ENCODE measurements at places on chromosomes 1 and 21. TPM values are rescaled to one million over a fixed set of nuclear protein-coding genes. Genes with fewer than 3 reads are reported as not detected.
A peak's percentile ranks its signal among the peaks of the same experiment; 100 is the strongest.

Gene BSND
- not detected for total RNA-seq

GRCh38 chr1:83860490-83861221 is 138.3 kb downstream of the TTLL7 start:
- peak; percentile 58 for DNase-seq

- DNase-seq, result no peak
These were observed 9.8 kb downstream of the STPG1 start for GRCh38 chr1:24403806-24404205.

- peak; percentile 7 for DNase-seq
These were observed 23.7 kb downstream of the SPOCD1 start for GRCh38 chr1:31792116-31792515.

DNA sequence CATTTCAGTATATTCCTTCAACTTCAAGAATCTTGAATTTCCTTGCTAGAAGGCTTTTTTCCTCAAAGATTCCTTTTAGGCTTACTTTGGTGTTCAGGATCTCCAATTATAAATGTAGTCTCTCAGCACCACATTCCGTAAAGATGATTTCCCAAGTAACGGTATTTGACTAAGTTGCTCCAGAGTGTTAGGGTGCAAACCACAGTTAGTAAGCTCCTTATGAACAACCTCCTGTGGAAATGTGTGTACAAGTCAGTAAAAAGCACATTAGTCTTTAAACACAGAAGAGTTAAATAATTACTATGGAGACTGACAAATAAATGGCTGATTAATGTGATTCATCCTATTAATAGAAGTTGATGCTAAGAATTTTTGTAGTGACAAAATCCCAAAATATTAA is 10.3 kb downstream of the DONSON start:
- no peak for DNase-seq

DNA sequence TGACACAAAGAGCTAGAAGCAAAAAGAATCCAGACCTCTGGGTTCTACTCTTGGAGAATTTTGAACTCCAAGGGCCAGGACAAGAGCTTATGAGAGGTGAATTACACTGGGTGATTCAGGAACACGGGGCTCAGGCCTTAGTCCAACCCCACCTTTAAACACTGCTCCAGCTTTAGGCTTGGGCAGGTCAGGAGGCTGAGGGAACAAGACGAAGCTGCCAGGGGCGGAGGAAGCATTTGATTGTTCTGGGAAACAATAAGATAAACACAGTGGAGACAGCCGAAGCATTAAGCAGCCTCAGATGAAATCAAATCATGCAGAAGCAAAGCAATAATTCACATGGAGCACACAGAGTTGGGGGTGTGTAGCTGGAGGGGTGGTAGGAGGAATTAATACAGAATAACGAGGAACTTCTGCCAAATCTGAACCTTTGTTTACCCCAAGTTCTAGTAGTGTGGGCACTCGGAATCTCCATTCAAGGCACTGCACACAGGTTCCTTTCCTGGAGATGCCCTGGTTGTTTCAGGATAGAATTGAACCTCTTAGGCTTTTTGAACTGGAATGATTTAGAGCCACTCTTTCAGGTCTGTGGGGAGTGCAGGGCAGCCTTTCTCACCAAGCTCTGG is 93.2 kb downstream of the PLXNA2 start:
- no peak for DNase-seq

Gene E2F2
- 0.30 TPM for total RNA-seq

Gene LAMB3
- total RNA-seq, result 4.4 TPM

Gene TNFRSF1B
- total RNA-seq, result 35.2 TPM

DNA sequence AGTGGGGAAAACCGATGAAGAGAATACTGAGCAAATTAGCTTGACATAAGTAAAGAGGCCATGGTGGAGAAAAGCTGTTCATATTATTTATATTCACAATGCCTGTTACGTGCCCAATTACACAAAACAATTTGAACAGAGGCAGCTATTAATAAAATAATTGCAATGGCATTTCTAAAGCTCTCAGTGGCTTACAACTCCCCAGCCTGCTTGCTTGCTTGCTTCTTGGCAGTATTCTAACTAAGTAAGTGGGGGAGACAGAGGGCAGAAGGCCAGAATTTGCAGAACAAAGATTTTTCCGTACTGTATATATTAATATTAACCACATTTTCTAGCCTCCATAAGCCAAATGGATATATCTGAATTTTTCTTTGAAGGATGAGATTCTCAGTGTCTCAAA is 12.9 kb downstream of the PTPN14 start:
- no peak for DNase-seq

- DNase-seq, result no peak
These were observed 20.5 kb downstream of the PRKACB start for GRCh38 chr1:84164567-84165021.

DNA sequence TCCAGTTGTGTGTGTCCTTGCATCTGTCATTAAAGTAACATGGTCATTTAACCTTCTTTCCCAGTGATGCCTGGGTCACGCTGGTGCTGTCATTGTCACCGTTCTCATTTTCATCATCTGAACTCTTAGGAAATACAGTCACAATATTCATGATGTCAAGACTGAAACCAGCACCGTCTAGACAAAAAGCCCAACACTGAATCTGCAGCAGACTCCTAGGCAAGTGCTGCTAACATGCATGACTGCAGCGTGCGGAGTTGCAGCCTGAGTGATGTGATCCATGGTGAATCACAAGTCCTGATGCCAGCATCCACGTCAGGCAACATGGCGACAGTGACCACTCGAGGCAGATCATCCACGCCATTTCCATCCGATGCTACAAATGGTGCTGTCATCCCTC is 37.6 kb downstream of the MRPL37 start:
- no peak for DNase-seq

- peak; percentile 69 for DNase-seq
These were observed 10.6 kb downstream of the TXNIP start for GRCh38 chr1:145985502-145986439.

Gene CALML6
- total RNA-seq, result not detected

Gene ARHGAP29
- 80.4 TPM for total RNA-seq

DNA sequence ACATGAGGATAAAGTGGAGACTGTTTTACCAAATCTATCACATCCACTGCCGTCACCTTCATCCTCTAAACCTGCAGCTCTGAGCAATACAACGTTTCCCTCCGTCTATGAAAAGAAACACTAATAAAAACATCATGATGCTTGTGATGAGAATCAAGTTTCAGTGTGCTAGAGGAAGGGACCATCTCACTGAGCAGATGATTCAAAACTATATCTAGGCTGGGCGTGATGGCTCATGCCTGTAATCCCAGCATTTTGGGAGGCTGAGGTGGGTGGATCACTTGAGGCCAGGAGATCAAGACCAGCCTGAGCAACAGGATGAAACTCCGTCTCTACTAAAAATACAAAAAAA is 14.7 kb upstream of the MYOM3 start:
- DNase-seq, result no peak

DNA sequence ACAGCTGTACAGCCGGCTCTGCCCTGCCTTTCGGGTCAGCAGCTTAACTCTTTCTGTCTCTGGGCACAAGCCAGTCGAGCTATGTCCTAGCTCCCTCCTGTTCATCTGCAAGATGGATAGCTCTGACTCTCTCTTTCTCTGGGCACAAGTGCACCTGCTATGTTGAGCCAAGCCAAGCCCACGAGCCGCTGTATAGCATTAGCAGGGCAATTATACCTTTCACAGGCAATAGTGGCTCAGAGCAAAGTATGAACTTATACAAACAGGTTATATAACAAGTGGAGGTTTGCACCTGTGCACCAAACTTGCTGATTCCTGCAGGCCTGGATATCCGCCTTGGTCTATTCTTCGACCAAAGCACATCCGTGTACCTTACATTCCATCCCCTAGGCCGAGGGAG is 33.0 kb upstream of the CR2 start:
- no peak for DNase-seq

Gene LIN28A
- not detected for total RNA-seq

DNA sequence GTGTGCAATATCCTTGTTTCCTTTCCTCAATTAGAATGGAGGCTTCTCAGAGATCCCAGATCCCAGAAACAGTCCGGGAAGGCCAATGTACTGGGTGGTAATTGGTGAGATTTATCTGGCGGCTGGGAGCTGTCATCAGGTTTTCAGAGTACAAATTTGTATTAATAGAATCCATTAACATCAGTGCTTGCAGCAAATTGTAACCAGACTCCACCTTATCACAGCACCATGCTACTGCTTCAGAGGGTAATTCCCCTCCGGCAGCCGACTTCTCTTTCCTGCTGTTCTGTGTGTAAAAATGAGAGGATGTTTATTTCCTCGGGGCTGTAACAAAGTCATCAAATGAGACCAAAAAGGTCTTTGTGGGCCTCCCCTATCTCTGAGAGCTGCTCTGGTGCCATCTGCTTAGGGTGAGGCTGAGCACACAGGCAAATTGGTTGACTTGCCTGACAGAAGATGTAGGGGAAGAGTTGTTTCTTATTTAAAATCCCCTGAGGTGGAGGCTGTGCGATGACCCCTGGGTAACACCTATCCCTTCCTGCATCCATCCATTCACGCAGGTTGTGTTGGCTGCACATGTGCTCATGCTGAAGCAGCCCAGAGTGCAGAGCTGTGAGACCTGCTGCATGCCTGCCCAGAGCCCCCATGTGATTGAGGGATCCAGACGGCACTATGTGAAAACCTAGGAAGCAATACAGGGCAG is 19.2 kb downstream of the NFASC start:
- DNase-seq, result no peak

DNA sequence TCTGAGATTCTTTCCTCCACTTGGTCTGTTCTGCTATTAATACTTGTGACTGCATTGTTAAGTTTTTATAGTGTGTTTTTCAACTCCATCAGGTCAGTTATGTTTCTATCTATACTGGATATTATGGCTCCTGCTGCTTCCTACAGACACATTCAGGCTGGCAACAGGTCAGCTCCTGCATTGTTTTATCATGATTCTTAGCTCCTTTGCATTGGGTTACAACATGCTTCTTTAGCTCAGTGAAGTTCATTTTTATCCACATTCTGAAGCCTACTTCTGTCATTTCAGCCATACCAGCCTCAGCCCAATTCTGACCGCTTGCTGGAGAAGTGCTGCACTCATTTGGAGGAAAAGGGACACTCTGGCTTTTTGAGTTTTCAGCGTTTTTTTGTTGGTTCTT is 37.3 kb upstream of the F3 start:
- no peak for DNase-seq

Gene KRTAP6-1
- not detected for total RNA-seq

Gene TMEM240
- not detected for total RNA-seq

Gene PPFIA4
- 0.39 TPM for total RNA-seq

GRCh38 chr1:207798847-207799246 is 47.0 kb downstream of the CD46 start:
- no peak for DNase-seq

Gene LGR6
- 0.42 TPM for total RNA-seq

DNA sequence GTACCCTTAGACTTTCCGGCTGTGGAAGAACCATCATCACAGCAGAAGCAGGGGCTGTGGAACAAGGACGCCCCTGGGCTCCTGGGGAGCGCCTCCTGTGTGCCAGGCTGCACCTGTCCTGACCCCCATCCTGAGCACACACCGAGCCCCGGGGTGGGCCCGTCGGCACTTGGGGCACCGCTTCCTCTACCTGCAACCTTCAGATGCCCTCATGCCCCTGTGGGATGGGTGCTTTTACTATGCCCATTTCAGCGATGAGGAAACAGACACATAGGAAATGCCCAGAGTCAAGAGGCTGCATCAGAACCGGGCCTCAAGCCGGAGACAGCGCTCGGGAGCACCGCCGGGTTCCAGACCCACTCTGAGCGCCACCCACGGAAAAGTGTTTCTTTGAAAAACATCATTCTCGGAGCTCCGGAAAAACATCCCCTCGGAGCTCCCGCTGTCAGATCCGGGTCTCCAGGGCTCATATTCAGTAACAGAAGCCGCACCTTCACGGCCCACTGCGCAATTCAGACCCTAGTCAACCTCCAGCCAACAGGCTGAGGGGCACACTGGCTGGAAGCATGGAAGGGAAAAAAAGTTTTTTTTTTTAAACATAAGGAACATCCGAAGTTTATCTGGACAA is 8.0 kb downstream of the TPRG1L start:
- DNase-seq, result no peak

Gene TFF2
- not detected for total RNA-seq

DNA sequence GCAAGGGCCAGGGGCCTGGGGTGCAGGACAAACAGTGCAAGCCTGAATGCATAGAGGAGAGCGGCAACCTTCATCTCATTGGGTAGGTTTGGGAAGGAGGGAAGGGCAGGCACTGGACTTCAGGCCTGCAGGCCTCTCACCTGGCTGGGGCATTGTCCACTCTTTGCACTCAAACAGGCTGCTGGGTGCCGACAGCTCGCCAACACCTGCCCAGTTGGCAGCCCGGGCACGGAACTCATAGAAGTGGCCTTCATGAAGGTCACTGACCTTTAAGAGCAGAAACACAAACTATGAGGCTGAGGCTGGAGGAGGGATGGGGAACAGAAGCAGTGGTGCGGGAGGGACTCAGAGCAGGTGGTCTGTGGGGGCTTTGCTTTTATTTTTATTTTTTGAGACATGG is 30.7 kb downstream of the MYOM3 start:
- no peak for DNase-seq

Gene IQGAP3
- 1.5 TPM for total RNA-seq

- no peak for DNase-seq
These were observed 1.6 kb upstream of the PLA2G2C start for GRCh38 chr1:20187813-20188454.

Gene FAM72B
- total RNA-seq, result 1.2 TPM

Gene RXRG
- 13.8 TPM for total RNA-seq

GRCh38 chr21:41183575-41183974 is 15.6 kb downstream of the BACE2 start:
- DNase-seq, result no peak

Gene HMGCL
- total RNA-seq, result 47.7 TPM

DNA sequence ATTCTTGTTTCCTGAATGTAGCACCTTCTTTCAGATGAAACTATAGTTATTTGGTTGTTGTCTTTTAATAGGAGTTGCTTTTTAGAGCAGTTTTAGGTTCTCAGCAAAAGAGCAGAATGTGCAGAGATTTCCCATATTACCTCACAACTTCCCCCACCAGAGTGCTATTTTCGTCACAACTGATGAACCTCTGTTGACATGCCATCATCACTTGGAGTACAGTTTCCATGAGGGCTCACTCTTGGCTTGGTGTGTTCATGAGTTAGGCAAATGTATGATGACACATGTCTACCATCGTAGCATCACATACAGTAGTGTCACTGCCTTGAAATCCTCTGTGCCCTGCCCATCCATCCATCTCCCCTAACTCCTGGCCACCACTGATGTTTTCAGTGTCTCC is 3.7 kb downstream of the IBA57 start:
- no peak for DNase-seq

Gene HSPB7
- total RNA-seq, result 23.7 TPM

- DNase-seq, result no peak
These were observed 294.8 kb downstream of the PCP4 start for GRCh38 chr21:40162075-40162474.

Gene OLFML2B
- total RNA-seq, result 42.3 TPM

Gene LAPTM5
- total RNA-seq, result 41.5 TPM

Gene NUAK2
- 1.9 TPM for total RNA-seq

- DNase-seq, result no peak
These were observed 39.3 kb upstream of the EDEM3 start for GRCh38 chr1:184793967-184794366.

GRCh38 chr21:39263372-39263771 is 50.1 kb downstream of the BRWD1 start:
- no peak for DNase-seq

Measured in tibial nerve (tissue), 4 donors.